ENCODE measurements at places on chromosomes 3 and 15.

DNA sequence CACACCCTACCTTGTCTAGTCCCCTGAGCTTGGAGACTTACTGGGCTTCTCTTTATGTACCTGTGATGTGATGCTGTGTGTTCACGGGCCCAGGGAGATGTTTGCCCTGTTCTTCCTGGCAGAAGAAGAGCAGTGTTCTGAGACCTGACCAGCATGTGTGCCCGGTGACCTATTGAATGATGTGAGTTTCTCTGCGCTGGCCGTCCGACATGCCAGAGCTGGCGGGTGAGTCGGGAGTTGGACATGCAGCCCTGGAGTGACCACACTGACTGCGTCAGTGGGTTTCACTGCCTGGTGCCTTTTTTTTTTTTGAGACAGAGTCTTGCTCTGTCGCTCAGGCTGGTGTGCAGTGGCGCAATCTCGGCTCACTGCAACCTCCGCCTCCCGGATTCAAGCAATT, 42.3 kb downstream of the CGNL1 start:
- DNase-seq, result no peak

DNA sequence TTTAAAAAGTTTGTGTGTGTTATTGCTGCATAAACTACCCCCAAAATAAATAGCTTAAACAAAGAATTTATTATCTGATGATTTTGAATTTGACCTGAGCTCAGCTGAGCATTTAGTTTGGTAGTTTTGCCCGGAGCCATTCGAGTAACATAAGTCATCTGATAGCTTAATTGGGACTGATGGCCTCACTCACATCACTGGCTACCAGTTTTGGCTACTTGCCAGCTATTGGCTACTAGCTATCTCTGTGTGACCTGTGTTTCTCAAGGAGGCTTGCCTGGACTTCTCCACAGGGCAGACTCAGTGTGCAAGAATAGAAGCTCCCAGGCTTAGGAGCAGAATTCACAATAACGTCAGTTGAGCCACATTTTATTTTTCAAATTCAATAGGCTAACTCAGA, 9.0 kb downstream of the CNTN3 start:
- no peak for DNase-seq

GRCh38 chr3:128051459-128051836, 789 bp upstream of the SEC61A1 start:
- no peak for DNase-seq

DNA sequence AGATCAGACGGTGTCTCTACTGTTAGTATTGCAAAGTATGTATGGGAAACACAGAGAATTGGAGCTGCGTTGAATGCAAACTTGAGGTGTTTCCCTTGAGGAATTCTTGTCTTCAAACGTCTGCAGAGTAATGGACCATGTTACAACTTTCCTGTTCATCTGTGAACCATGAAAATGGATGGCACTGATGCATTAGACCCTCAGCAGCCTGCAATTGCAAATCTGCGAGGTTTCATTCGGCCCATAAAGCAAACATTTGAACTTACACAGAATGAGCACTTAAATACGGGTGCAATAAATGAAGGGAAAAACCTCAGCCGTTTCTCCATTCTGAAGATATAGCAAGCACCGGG, 49.7 kb downstream of the LRRN1 start:
- DNase-seq, result no peak

DNA sequence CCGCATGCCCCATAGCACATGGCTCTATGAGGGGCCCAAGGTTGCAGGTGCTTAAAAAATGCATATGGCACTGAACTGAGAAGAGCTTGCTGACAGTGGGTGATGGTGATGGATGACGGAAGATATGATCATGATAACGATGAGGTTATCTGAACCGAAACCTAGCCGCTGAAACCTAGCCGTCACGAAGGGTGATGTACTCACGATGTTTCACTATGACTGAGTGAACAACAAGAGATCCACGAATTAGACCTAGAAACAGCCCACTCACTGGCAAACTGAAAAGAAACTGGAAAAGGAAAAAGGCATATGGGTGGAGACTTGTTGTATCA, 57.6 kb upstream of the BCL6 start:
- no peak for DNase-seq

DNA sequence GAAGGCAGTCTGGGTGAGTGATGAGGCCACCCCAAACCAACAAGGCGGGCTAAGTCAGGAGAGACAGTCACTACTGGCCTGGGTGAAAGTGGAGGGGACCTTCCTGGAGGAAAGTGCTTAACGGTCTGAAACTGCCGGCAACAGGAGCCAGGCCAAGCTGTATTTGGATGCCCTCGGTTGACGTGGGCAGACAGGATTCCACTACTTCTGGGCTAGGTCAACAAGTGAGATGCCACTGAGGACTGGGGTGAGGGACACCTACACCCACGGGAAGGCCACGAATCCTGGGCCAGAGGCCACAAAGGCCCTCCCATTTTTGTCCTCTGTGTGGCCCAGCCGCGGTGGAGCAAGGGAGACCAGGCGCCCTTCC, 12.3 kb downstream of the SPTBN5 start:
- DNase-seq, result no peak

All from SIG-M5 (cell line).